ENCODE measurements at places on chromosomes 1 and 21. TPM values are rescaled to one million over a fixed set of nuclear protein-coding genes. Genes with fewer than 3 reads are reported as not detected.

GRCh38 chr1:7579016-7579415, 192.1 kb upstream of the VAMP3 start:
- no peaks in the 10 kb centered on the region for H3K27me3 ChIP-seq
- H3K27ac ChIP-seq = no peak overlapping the region
- DNase-seq = no peak
- no peaks in the 10 kb centered on the region for H3K36me3 ChIP-seq
- H3K4me1 ChIP-seq = no peaks in the 10 kb centered on the region
- H3K4me3 ChIP-seq = no peak overlapping the region

Gene FALEC
- total RNA-seq = not detected

Gene ADORA1
- 0.26 TPM for total RNA-seq

- H3K4me1 ChIP-seq = peaks cover 25% of the 10 kb centered on the region
- peak; percentile 49 for DNase-seq
- peaks cover 43% of the 10 kb centered on the region for H3K27me3 ChIP-seq
- no peak overlapping the region for H3K4me3 ChIP-seq
- no peaks in the 10 kb centered on the region for H3K36me3 ChIP-seq
These were observed 11.4 kb upstream of the OLIG1 start for GRCh38 chr21:33058527-33058926.

Gene PPM1J
- total RNA-seq = 0.88 TPM

Gene PCSK9
- not detected for total RNA-seq

GRCh38 chr1:52306227-52307006, 59.6 kb downstream of the CC2D1B start:
- no peak overlapping the region for H3K4me3 ChIP-seq
- no peak for DNase-seq
- no peak overlapping the region for H3K27ac ChIP-seq
- H3K36me3 ChIP-seq = peaks cover 18% of the 10 kb centered on the region
- no peaks in the 10 kb centered on the region for H3K27me3 ChIP-seq
- no peaks in the 10 kb centered on the region for H3K4me1 ChIP-seq

DNA sequence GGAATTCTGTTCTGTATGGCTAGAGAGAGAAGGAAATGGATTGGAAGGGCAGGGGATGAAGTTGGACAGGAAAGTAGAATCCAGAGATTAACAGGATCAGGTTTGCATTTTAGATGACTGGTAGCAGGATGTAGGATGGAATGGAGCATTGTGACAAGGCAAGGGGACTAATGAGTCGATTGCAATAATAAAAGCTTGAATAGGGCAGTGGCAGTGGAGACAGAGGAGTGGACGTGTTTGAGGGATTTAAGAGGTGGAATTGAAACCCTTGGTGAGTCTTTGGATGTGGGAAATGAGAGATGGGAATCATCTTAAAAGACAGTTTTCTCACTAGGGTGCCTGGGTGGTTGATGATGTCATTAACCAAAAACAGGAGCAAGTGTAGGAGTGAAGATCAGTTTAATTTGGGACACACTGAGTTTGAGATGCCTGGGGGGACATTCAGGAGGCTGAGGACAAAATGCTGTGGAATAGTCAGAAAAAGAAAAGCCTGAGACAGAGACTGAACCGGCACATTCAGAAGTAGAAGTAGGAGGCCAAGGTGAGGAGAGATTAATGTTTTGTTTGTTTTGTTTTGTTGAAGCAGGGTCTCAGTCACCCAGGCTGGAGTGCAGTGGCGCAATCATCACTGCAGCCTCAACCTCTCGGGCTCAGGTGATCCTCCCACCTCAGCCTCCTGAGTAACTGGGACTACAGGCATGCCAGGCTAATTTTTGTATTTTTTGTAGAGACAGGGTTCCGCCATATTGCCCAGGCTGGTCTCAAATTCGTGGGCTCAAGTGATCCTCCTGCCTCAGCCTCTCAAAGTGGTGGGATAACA, 29.1 kb upstream of the C1orf146 start:
- H3K27ac ChIP-seq = no peak overlapping the region
- H3K36me3 ChIP-seq = peaks cover 4% of the 10 kb centered on the region
- H3K4me3 ChIP-seq = no peak overlapping the region
- DNase-seq = no peak

Gene CRABP2
- total RNA-seq = 0.98 TPM

DNA sequence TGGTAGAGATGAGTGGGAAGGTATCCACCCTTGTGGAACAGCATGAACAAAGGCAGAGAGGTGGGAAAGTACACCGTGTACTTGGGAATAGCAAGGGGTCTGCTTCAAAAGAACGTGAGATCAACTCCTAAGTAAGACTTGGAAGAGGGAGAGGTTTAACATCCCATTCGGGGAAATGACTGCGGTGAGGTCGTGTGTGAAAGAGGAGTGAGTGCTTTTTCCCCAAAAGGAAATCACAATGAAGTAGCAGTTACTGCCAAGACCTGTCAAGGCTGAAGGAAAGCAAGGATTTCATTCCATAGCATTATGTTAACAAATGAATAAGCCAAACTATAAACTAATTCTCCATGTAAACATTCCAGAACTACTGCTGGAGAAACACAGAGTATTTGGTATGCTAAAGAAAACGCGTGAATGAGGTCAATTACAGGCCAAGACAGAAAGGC, 20.0 kb upstream of the SYDE2 start:
- H3K36me3 ChIP-seq = no peaks in the 10 kb centered on the region
- H3K4me3 ChIP-seq = no peak overlapping the region
- no peak for DNase-seq
- peaks cover 11% of the 10 kb centered on the region for H3K27me3 ChIP-seq
- no peaks in the 10 kb centered on the region for H3K4me1 ChIP-seq

Gene NUP210L
- total RNA-seq = 0.05 TPM

Gene HTR6
- total RNA-seq = not detected

Gene DR1
- 103 TPM for total RNA-seq

- no peak overlapping the region for H3K27ac ChIP-seq
- H3K4me1 ChIP-seq = no peaks in the 10 kb centered on the region
- H3K36me3 ChIP-seq = peaks cover 4% of the 10 kb centered on the region
- no peak for DNase-seq
- H3K4me3 ChIP-seq = no peak overlapping the region
- no peaks in the 10 kb centered on the region for H3K27me3 ChIP-seq
These were observed 246.3 kb downstream of the FGGY start for GRCh38 chr1:59543211-59543668.

DNA sequence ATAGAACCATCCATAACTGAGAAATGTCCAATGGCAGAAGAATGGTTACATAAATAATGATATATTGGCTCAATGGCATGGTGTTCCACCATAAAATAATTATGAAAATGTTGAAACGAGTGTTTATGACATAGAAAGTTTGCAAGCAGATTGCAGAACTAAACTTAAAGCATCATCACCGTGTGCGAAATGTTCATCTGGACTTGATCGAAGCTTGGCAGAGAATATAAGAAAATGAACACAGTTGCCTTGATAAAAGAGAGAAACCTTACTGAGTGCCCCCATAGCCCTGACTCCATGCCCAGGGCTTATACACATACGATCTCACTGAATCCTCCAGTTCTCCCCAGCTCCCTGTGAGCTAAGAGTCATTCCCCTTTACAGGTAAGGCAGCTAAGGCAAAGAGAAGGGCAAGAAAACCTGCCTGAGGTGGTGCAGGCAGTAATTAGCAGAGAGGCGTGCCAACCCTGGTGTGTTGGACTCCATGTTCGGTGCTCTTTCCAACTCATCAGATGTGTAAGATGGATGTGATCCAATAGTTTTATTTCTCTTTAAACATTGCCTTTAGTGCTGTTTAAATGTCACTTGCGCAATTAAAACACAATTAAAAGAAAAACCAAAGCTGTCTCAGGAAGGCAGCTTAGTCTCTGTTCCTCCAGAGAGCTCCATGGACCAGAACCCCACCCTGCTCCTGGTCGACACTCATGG, 21.8 kb upstream of the SPOCD1 start:
- no peaks in the 10 kb centered on the region for H3K27me3 ChIP-seq
- H3K27ac ChIP-seq = no peak overlapping the region
- H3K4me1 ChIP-seq = peaks cover 1% of the 10 kb centered on the region
- no peaks in the 10 kb centered on the region for H3K36me3 ChIP-seq
- DNase-seq = no peak
